ENCODE measurements at places on chromosomes 11 and 22.

- peak; percentile 21 for DNase-seq
These were observed 19.3 kb upstream of the NUCB2 start for GRCh38 chr11:17257196-17257595.

- DNase-seq, result no peak
These were observed 2.9 kb upstream of the FOSL1 start for GRCh38 chr11:65903068-65903481.

DNA sequence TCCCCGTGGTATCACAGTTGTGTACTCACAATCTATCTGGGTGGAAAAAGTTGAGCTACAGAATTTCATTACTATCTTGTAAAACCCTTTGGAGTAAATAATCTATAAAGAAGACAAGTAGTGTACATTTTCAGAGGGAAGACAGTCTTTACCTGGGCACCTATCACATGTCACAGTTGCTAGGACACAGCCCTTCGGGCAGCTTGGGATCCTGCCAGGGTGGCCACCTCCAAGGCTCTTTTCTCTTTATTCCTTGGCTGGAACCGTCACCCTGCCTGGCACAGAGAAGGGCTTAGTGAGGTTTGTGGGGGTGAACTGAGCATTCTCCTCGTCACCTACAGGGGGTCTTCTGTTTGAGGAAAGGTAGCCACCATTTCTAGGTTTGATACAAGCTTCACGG lies 23.6 kb downstream of the LRRC74B start:
- DNase-seq, result no peak

DNA sequence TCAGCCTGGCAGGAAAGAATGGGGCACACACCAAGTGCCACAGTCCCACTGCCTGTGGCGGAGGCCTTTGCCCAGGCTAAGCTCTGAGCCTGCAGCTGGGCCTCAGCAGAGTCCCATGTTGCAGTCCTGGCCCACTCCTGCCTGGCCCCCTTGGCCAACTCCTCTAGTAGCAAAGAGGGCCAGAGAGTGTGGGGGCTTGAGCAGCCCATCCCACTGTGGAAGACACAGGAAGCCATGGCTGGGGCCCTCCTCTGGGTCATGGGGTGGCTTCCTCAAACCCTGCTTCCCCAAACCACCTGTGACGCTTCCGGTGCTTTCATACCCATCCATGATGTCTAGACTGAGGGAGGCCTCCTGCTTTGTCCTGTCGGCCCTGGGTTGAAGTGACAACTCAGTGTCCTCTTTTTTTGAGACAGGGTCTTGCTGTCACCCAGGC lies 5.8 kb downstream of the RPS19BP1 start:
- peak; percentile 61 for DNase-seq

- no peak for DNase-seq
These were observed 105.3 kb upstream of the KIRREL3 start for GRCh38 chr11:127105593-127106541.

DNA sequence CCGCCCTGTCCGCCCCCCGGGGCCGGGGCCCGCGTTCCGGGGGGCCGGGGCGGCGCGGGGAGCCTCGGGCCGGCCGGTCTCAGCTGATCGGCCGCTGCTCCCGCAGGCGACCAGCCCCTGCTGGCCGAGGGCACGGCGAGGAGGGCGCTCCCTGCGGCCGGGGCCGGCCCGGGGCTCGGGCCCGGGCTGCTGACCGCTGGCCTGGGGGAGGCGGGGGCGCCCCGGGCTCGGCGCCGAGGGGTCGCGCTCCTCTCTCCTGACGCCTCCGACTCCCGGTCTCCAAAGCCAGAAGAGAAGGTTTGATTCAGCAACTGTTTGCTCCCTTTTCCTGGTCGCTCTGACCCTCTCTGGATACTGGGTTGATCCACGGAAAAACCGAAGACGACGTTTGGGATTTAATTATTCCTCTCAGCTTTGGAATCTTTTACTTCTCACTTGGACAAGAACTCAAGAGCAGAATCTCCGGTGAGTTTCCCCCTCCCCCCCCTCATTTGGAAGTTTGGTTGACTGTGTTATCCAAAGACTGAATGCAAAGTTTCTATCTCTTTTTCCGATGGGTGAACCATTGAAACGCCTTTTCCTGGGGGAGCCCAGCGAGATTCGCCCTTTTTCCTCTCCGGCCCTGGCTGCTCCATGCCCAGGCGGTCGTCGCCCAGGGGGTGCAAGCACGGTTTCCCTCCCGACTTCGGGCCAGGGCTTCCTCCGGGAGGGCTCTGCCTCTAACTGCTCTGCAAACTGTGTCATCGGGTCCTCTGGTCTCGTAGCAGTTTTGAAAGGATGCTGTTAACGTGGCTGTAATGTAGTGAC lies 725 bp downstream of the KDM2A start:
- peak; percentile 36 for DNase-seq

- DNase-seq, result no peak
These were observed 162.1 kb downstream of the CHST1 start for GRCh38 chr11:45503311-45503710.

DNA sequence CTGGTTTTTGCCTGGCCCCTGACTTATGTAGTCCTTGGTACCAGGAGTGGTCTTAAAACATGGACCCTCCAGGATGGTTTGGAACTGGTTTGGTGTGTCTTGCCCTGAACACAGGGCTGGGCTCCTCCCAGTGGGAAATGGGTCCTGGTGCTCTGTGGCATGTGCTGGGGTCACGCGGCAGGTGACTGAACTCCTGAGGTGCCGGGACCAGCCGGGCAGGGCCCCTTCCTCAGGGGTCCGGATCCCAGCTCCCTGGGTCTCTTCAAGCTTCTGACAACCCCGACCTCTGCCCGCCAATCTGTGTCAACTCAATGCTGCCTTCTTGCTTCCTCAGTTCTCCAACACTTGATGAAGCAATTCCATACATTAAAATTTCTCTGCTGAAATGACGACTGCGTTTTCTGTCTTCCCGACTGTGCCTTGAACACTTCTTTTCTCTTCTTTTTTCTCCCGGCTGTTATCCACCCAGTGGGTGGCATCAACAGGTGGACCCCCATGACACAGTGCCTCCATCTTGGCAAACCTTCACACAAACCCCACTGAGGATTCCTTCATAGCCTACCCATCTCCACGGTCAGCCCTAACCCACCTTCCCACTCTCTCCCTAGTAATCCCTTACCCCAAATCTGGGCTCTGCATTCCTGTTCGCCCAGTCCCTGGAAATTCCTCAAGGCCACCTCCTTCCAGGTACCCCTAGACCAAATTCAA lies 4.4 kb downstream of the IFT27 start:
- DNase-seq, result no peak

- no peak for DNase-seq
These were observed 82.8 kb downstream of the FEZ1 start for GRCh38 chr11:125413226-125413625.
